ENCODE measurements at places on chromosomes 2 and 18.
A peak's percentile ranks its signal among the peaks of the same experiment; 100 is the strongest.

GRCh38 chr2:151138507-151138906, 123.2 kb downstream of the RBM43 start:
- peak; percentile 18 for DNase-seq

- DNase-seq, result peak; percentile 2
Observed at GRCh38 chr2:15747603-15748471, 156.2 kb downstream of the DDX1 start.

- no peak for DNase-seq
Observed at GRCh38 chr18:51234117-51235008, 36.9 kb upstream of the MEX3C start.

DNA sequence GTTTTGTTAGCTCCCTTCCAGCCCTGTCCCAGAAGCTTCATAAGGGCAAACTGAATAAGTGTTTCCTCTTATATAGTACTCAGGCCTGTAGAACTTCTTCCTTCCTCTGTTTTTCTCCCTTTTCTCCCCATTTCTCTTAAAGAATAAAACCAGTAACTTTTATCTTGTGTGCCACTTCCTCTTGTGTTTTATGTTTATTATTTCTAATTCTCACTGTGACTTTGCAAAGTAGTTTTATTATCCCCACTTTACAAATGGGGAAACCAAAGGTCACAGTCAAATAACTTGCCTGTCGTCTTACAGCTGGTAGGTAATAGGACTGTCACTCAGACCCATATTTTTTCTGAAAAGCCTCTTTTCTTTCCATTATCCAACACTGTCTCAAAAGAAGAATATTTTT, 42.4 kb downstream of the RBBP8 start:
- DNase-seq, result no peak
